GM23338 (cell line): ENCODE measurements at places on chromosomes 11 and 22. TPM values are rescaled to one million over a fixed set of nuclear protein-coding genes. Genes with fewer than 3 reads are reported as not detected.

- DNase-seq = peak; percentile 7
These were observed 283.0 kb downstream of the RAB38 start for GRCh38 chr11:87892291-87892690.

GRCh38 chr11:86291466-86292262 lies 10.4 kb upstream of the HIKESHI start:
- DNase-seq = peak; percentile 85

DNA sequence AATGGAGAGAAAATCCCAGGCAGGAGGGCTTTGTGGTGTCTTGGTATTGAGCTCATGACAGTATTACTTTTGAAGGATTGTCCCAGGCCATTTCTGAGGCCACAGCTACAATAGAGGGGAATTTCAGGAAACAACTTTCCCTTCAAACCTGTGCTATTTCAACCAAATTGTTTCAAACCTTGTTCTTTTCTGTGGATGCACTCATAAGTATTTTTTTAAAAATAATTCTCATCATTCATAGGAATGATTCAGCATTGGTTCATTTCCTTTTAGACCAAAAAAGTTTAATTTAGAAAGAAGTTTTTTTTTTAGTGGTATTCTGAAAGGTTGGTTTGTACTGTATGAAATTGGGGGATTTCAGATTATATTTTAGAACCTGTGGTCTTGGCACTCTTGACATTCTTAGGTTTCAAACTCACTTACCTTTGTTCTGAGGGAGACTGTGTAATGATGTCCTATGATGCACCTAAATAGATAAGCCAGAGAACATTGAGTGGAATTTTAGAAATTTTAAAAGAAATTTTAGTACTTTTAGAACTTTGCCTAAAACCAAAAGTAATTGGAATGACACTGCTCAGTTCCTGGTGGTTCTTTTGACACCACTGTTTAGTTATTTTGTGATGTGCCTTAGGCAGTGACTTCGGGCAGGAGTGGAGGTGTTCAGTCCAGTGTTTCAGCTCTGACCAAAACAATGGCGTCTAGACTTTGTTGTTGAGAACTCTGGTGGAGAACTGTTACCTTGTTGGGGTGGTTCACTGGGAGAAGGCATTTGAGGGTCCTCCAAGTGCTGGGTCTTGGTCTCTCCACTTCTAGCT lies 12.2 kb downstream of the TEAD1 start:
- DNase-seq = no peak

Gene NAALAD2
- polyA plus RNA-seq = 3.1 and 3.4 TPM in 2 replicates

- no peak for DNase-seq
These were observed 27.7 kb upstream of the ETS1 start for GRCh38 chr11:128615076-128615475.

Gene YPEL4
- polyA plus RNA-seq = 1.1 and 1.2 TPM in 2 replicates

DNA sequence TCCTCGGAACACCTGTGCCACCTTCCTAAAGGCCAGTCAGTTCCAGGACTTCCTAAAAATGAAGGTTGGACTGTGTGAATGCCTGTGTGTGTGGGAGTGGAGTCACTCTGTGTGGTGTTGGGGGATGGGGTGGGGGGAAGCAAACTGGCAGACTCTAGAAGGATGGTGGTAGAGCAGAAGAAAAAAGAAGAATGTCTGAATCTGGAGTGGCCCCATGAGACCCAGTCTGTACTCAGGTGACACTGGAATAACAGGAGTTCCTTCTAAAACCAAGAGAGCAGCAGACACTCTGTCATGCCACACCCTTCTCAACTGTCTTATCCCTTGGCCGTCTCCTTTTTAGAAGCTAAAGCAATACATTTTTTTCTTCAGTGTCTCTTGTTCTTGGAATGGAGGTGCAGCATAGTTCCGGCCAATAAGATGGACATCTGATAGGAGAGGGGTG lies 82.9 kb downstream of the MAML2 start:
- DNase-seq = no peak

GRCh38 chr22:23553924-23554870 lies 25.9 kb downstream of the IGLL1 start:
- DNase-seq = no peak

Gene NCF4
- not detected in 2 replicates for polyA plus RNA-seq

GRCh38 chr11:135073381-135073780 lies 661.3 kb upstream of the B3GAT1 start:
- no peak for DNase-seq

DNA sequence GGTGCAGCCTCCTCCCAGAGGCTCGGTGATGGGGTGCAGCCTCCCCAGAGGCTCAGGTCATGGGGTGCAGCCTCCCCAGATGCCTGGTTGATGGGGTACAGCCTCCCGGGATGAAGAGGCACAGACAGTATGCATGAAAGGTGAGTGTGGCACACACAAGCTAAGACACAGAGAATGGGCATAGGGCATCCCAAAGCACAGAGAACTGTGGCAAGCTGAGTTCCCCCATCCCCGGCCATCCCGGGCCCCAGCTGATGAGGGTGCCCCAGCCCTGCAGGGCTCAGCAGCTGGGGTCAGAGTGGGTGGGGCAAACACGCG lies 4.8 kb upstream of the SYT8 start:
- DNase-seq = no peak

DNA sequence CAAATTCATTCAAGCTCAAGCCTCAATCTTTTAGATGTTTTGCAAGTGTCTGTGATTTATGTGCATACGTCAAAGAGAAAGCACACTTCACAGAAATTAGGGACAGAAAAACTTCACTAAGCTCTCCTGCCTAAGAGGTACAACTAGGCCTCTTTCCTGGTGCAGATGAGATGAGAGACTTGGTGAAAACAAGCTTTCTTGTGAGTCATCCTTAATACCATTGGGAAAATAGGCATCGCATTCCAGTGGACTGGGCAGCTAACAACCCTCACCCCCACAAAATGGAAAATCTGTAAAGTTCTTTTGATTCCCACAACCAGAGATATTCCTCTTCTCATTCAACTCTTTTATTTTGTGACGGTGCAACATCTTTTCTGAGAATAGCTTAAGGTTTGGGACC lies 1110.4 kb upstream of the CCDC90B start:
- peak; percentile 25 for DNase-seq

DNA sequence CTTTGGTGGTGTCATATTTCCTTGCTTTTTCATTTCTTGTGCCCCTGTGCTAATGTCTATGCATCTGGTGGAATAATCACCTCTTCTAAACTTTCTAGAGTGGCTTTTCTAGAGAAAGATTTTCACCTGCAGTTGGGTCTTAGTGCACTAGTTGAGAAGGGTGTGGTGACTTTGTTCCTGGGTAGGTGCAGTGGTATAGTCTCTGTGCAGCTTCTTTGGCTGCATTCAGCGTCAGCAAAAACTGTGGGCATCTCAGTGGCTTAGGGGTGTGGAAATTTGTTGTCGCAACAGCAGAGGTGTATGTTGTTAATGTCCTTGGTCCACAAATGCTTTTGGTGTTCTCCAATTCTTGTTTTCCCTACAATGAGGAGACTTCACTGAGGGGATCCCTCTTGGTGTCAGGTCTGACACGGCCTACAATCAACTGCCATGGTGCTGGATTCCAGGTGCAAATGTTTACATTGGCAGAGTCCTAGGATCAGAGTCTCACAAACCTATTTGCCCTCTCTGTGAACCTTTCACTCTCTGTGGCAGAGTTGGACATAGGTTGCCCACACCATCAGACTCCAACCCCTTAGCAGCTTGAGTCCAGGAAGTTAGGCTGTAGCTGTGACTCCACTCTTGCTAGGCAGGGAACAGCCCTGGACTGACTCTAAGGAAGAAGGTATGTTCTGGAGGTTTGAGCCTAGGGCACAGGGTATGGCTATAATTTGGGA lies 48.8 kb downstream of the GDPD4 start:
- no peak for DNase-seq

- DNase-seq = peak; percentile 25
These were observed 37.6 kb upstream of the TMEM135 start for GRCh38 chr11:86999859-87000753.

DNA sequence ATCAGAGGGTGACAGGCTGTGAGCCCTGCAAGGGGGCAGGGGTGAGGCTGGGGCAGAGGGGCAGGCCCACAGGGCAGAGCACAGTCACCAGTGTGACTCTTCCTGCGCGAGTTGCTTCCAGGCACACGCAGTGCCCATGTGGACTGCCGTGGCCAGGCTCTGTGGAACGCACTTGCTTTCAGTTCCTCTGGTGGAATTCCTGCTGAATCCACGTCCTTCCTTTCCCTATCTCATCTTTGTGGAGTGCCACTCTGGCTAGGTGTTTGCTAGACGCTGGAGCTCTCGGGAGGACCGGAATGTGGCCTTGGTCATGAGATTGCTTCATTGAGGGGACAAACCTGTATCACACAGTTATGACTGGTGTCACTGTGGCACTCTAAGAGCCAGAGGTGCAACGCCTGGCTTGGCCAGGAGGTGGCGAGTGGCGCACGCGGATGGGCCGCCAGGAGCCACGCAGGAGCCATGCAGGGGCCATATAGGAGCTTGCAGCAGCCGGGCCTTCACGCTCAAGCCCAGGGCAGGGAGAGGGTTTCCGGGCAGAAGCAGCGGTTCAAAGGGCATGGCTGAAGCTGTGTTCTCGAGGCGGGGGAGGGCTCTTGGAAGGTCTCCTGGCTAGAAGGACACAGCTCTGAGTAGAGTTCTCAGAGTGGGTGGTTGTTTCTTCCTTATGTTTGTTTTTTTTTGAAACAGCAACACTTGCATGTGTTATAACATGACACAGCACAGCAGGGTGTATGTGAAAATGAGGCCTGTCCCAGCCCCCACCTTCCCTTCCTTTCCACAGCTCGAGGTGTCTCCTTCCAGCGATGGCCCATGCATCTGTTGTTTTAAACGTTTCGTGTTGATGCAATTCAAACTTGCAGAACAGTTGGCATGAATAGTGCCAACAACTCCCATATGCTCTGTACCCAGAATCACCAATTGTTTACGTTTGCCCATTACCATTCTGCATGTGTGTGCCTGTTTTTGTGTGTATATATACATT lies 36.2 kb downstream of the TBC1D22A start:
- peak; percentile 88 for DNase-seq

Gene CEP164
- 23.5 and 23.8 TPM in 2 replicates for polyA plus RNA-seq

DNA sequence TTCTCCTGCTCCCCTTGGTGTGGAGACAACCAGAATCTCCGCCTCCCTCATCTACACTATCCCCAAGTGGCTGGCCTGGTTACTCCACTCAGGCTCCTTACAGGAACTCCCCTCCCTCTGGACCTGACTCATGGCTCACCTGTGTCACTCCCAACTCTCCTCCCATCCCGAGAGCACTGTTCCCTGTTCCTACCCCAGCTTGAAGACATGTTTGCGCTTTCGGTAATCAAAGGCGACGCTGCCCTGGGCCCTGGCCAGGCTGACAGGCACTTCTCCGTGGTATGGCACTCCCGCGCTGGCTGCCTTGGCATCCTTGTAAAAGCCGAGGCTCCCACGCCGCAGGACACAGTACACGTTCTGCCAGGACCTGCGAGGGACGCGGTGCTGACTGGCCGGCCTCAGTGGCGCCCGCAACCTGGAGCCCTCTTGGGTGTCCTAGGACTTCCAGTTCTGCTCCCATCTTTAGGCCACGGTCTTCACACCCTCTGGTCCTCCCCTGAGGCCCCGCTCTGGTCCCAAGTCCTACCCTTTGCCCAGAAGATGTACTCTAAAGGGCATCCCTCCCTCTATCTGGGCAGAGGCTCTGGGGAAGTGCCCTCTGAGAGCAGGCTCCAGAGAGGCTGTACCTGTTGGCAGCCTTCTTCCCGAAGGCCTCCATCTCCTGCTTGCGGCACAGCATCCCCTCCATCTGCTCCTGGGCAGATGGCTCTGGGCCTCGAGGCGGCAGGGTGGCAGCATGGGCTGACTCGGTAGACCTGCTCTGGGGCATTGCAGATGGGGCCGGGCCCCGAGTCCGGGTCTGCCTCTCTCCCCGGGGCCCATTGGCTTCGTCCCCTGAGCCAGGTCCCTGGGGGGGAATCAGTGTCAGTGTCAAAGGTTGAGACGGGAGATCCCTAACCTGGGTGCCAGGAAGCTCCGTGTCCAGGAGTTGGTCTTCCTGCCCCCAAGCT lies 9.4 kb upstream of the RBM4B start:
- DNase-seq = no peak

DNA sequence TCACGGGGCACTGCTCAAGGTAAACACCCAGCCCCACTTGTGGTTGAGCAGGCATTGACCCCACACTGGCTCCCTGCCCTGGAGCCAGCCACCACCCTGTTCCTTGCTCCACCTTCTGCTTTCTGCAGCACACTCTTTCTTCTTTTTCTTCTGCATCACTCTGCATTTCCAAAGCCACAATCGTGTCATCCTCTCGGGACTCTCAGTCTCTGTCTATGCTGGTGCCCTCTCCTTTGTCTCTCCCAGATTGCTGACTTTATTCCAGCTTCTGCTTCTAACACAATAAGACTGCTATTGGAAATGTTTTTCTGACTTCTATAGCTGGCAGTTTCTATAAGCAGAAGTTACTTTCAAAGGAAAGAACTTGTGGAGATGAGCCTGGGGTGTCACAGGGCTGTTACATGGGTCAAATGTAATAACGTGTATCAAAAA lies 14.4 kb downstream of the GRAP2 start:
- no peak for DNase-seq

DNA sequence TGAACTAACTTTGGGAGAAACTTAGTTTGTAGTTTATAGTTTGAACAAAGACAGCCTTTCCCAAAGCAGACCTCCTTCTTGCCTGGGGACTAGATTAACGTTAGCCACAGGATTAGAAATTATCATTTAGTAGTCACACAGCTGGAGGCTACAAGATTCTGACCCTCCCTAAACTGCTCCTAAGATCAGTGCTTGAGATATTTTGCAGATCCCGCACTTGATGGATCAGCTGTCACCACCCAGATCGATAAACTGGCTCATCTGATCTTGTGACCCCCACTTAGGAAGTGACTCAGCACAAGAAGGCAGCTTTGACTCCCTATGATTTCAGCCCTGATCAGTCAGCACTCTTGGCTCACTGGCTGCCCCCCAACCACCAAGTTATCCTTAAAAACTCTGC lies 1.6 kb downstream of the SLC22A24 start:
- DNase-seq = no peak

- DNase-seq = peak; percentile 93
These were observed 15.8 kb upstream of the EHD1 start for GRCh38 chr11:64894070-64894811.

- no peak for DNase-seq
These were observed 323.3 kb upstream of the NCAM1 start for GRCh38 chr11:112637876-112638275.

GRCh38 chr11:23313001-23313400 lies 452.7 kb upstream of the CCDC179 start:
- DNase-seq = no peak

Gene NXPE1
- not detected in 2 replicates for polyA plus RNA-seq

Gene MRPL40
- 53.5 and 56.1 TPM in 2 replicates for polyA plus RNA-seq

Gene MS4A15
- 0.14 and 0.44 TPM in 2 replicates for polyA plus RNA-seq

Gene PATE2
- polyA plus RNA-seq = 0.14 and 0.16 TPM in 2 replicates

- no peak for DNase-seq
These were observed 44.2 kb downstream of the NAV2 start for GRCh38 chr11:19756675-19757475.

- no peak for DNase-seq
These were observed 14.3 kb upstream of the ARRB1 start for GRCh38 chr11:75365711-75366181.

GRCh38 chr22:23212061-23213021 lies 32.0 kb downstream of the BCR start:
- DNase-seq = no peak

DNA sequence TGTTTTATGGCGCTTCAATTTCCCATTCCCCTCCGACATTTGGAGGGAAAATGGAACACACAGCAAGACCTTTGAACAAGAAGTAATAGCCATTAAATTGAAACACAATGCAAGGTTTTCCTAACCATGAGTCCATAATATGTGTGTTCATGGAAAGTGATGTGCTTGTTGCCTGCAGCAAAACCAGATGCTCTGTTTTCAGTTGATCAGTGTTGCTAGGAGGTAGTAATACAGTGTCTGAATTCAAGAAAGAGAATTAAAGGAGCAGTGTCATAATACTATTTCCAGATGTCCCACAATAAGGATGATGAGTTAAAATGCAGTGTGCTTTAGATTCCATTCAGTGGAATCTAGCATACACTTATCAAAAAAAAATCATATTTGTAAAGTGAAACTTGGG lies 637.4 kb upstream of the API5 start:
- DNase-seq = no peak
